HCEC 1CT (cell line): ENCODE measurements at places on chromosomes 12 and 14.

GRCh38 chr12:99131751-99132199 is 486.7 kb downstream of the APAF1 start:
- DNase-seq, result no peak

- DNase-seq, result no peak
Measured at GRCh38 chr12:61991661-61992060, 268.5 kb upstream of the USP15 start.

DNA sequence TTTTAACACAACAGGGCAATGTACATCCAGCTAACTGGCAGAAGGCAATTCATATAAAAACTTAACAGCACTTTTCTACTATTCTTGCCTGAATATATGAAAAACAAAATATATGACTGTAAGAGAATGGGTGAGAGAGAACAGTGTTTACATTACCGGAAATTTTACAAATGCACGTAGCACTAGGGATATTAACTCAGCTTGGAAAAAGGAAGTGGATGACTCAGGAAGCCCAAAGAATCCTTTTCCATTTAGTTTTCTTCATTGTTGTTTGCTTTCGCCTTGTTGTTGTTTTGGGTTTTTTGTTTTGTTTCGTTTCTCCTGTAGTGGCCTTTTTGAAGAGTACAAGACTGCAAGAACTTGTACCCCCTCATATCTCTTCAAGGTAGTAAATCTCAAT is 295.5 kb downstream of the EGLN3 start:
- no peak for DNase-seq

DNA sequence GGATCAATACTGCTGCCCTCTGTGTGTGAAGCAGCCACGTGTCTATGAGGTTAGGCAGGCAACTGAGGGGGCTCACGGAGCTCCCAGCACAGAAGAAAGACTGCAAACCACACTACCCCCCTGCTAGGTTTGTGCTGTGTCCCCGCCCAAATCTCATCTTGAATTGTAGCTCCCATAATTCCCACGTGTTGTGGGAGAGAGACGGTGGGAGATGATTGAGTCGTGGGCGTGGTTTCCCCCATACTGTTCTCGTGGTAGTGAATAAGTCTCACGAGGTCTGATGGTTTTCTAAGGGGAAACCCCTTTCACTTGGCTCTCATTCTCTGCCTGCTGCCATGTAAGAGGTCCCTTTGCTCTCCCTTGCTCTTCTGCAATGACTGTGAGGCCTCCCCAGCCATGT is 68.6 kb downstream of the ACTN1 start:
- DNase-seq, result no peak

- no peak for DNase-seq
Measured at GRCh38 chr12:107325075-107325608, 231.8 kb upstream of the CRY1 start.

GRCh38 chr14:55139141-55139540 is 10.1 kb downstream of the LGALS3 start:
- no peak for DNase-seq

GRCh38 chr12:69238589-69239351 is 599 bp upstream of the CPSF6 start:
- no peak for DNase-seq

DNA sequence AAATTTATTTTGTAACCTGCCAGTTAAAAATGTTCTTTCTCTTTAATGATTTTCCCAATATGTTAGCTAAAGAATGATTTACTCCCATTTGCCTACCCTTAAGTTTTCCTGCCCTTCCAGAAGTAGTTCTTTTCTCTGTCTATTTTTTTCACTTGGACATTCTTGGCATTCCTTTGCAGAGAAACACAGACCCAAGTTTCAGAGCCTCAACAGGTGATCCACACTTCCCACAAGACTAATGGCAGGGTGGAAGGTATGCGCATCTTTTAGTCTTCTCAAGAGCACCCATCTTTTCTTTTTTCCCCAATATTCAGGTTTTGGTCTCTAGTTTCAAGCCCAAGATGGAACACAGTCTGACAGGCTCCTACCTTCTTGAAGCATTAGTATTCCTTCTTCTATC is 420.7 kb downstream of the ADAMTS20 start:
- DNase-seq, result no peak

- no peak for DNase-seq
Measured at GRCh38 chr12:31363416-31363809, 37.5 kb upstream of the SINHCAF start.

DNA sequence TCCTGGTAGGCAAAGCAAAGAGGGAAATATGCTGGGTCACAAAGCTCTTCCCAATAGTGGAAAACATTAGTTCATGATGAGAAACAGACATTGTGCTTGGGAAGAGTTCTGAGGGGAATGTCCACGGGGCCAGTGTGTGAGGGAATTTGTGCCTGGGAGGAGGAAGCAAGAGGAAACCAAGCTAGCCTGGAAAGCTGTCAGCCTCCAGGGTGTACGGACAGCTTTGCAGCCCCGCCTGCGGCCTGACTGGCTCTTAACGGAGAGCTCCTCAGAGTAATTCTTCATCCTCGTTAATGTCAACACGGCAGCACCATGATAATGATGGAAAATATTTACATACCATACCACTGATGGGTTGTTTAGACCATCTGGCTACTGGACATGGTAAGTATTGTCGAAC is 32.4 kb downstream of the PITPNM2 start:
- peak; percentile 90 for DNase-seq

- no peak for DNase-seq
Measured at GRCh38 chr12:131592972-131593371, 117.9 kb upstream of the SFSWAP start.

GRCh38 chr12:106342397-106343213 is 14.9 kb upstream of the POLR3B start:
- peak; percentile 62 for DNase-seq

- DNase-seq, result peak; percentile 60
Measured at GRCh38 chr14:35821564-35822411, 4.3 kb upstream of the BRMS1L start.

DNA sequence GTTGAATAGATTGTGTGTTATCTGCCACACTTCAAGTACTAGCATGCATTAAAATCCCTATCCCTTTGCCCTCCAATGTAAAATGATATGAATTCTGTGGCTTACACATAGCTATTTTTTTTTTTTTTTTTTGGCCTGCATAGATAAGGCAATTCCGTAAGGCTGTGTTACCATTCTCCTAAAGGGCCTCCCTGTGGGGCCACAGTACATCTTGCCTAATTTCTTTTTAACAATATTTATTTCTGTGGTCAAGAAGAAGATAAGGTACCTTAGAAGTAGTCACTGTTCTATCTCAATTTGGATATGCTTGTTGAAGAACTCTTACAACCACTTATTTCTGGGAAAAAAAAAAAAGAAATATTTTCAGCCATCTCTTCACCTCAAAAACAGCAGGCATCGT is 19.8 kb downstream of the FLRT2 start:
- DNase-seq, result no peak

GRCh38 chr12:113186033-113186365 is 478 bp downstream of the RITA1 start:
- no peak for DNase-seq

- DNase-seq, result no peak
Measured at GRCh38 chr14:28151926-28152325, 614.7 kb upstream of the FOXG1 start.

DNA sequence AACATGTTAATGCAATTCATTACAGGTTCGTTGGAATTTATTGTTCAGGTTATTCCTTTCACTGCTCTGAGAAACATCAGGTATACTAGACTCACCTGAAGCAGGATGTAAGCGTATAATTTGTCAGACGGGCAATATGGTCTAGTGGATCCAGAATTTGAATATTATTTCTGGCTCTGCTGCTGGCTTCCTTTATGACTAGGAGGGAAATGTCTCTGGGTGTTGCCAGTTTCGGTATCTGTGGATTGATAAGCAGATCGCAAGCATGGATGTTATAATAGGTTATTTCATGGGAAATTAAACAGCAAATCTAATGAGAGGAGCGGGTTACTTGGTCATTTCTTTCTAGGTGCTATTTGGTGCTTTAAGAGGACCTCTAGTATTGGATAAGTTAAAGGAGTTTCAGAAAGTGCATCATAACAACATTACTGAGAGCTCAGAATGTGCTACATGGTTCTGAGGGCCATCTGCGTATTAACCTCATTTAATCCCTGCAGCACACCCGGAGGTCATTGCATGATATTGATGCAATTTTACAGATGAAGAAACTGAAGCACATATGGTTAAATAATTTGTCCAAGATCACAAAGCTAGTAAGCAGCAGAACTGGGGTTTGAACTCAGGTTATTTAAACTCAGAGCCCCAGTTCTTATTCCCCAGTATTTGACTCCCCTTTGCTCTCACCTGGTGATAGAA is 47.3 kb upstream of the BCAT1 start:
- DNase-seq, result no peak

- peak; percentile 74 for DNase-seq
Measured at GRCh38 chr12:56565510-56566101, 44.0 kb downstream of the RBMS2 start.

- peak; percentile 44 for DNase-seq
Measured at GRCh38 chr14:65164068-65164824, 61.9 kb upstream of the MAX start.

DNA sequence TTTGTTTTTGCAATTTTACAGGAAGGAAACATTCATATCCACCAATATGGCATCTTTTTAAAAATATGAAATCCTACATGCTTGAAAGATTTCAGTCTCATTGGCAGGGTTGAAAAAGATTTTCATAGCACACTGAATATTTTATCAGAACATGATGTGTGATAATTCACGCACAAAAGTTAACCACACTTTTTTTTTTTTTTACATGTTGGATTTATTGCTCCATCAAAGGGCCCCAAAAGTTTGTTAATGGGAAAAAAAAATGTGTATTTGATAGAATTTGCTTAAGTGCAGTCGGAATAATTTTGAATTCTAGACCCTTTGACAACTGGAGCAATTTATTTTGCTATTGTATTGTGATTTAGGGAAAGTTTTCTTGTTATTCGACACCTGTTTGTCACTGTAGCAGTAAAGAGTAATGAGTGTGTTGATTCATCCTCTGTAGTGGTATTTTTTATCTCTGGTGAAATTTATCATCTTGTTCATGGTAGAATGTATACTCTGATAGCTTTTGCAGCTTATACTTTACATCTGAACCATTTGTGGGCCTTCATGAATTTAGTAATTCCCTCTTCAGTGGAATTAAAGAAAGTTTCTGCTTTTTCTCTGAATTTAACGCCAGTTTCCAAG is 1.1 kb downstream of the EML1 start:
- no peak for DNase-seq

GRCh38 chr12:12986775-12987331 is 13.2 kb downstream of the HEBP1 start:
- DNase-seq, result no peak

DNA sequence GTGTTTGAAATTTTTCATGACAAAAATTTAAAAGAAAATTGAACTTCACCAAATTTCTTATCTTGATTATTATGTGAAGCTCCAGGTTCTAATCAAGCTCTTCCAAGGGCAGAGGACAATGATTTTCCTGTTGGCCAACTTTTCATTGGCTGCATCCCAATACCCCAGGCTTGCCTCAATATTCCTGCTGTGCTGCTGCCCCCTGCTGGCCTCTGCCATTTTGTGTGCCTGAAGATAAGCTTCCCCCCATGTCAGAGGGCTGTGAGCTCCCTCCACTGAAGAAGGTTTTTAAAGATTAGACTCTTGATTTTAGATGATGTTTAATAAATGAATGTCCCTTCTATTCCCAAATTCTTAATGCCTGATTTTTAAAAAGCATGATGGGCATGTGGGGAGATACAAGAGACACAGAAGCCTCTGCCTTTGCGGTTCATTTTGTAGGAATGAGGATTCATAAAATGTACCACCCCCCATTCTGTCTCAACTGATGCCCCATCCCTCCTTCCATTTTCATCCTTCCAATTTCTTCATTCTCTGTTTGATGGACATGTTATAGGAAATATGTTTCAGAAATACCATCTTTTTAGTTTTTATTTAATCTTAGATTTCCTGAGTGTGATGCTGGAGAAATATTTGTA is 76.7 kb upstream of the RGS6 start:
- DNase-seq, result peak; percentile 45

- DNase-seq, result peak; percentile 47
Measured at GRCh38 chr12:27332714-27333402, at the start of gene BMAL2. BMAL2 (plus strand) TSS chr12:27332836; CDS start chr12:27333073, 237 bp downstream.

DNA sequence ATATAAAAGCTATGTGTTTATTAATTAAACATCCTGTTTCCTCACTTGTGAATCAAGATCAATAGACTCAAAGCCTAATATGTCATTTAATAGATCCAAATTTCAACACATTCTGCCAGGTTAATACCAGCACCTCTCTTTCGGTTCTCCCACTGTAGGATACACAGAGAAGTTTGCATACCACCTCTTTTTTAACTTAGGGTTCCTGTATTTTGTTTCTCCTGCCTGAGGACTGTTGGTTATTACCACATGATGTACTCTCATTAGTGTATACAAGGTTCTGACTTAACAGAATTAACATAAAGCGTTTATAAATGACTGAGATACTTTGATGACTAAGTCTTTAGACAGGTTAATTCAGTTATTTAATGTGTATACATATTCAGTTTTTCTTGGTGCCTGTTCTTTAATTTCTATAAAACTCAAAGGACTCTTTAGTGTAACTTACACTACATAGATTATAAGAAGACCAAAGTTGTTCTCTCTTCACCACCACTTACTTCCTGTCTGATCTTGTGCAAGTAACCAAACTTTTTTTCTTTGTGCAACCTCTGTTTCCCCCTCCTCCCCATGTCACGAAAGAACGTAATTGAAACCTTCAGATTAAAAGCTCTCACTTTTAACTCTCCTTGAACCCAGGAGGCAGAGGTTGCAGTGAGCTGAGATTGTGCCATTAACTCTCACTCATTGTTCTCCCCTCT is 89.8 kb upstream of the DNM1L start:
- no peak for DNase-seq

- no peak for DNase-seq
Measured at GRCh38 chr12:116818341-116818856, 62.8 kb downstream of the HRK start.

- DNase-seq, result peak; percentile 58
Measured at GRCh38 chr12:26124446-26125399, at the start of gene BHLHE41. BHLHE41 (minus strand) TSS chr12:26125037; CDS start chr12:26124779, 258 bp downstream.

GRCh38 chr14:67269298-67270060 is 28.2 kb downstream of the PALS1 start:
- DNase-seq, result peak; percentile 89

- DNase-seq, result no peak
Measured at GRCh38 chr12:113069751-113070116, 13.2 kb downstream of the DTX1 start.
